ENCODE measurements at places on chromosomes 6 and 20.

DNA sequence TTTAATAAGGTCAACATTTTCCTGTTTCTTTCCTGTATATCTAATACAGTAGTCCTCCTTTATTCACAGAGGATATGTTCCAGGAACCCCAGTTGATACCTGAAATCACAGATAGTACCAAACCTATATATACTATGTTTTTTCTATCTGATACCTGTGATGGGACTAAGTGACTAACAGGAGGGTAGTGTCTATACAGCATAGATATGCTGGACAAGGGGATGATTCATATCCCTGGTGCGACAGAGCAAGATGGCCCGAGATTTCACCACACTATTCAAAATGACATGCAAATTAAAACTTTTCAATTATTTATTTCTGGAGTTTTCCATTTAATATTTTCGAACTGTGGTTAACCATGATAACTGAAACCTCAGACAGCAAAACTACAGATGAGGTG, 281.1 kb downstream of the LAMA2 start:
- no peak for DNase-seq

DNA sequence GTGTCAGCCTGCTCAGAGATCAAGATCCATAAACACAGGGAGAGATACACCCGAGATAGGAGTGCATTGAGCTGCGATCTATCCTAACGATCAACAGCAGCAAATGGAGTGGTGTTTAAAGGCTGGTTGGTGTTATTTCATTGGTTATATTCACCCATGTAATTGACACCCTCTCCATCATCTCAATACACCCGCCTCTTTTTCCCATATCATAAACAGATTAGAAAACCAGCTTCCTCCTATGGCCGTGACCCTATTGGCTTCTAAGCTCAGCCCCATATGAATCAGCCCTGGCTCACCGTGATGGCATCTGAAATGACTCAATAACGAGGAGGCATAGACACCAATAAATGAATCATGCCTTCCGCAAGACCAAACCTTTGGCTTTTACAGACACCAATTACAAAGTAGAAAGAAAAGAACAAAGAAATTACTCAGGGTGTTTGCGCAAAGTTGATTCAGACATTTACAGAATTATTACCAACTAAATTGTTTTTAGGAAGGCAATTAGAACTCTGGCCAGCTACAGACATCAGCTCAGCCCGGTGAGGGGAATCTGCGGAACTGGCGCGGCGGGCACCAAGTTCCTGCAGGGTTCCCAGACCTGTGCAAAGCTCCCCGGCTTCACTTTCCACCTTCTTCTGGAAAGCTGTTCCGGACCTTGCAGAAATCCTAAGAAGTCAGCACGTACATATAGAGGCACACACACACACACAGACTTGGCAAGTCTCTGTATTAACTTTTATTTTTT, 11.5 kb downstream of the PMEPA1 start:
- no peak for DNase-seq

DNA sequence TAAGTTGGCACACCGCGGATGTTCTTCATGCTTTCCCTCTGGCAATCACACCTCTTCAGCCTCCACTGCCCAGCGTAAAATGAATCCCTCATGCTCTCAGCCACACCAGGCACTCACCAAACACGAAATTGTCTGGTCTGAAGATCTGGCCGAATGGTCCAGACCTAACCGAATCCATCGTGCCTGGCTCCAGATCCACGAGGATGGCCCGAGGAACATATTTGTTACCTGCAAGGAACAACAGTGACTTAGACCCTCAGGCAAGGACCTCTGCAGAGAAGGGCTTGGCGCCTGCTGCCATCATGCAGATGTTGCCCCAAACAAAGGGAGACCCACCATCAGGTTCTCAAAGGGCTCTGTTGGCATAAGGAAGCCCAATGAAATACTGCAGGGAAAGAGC, 1.4 kb downstream of the TUBB2B start:
- no peak for DNase-seq

DNA sequence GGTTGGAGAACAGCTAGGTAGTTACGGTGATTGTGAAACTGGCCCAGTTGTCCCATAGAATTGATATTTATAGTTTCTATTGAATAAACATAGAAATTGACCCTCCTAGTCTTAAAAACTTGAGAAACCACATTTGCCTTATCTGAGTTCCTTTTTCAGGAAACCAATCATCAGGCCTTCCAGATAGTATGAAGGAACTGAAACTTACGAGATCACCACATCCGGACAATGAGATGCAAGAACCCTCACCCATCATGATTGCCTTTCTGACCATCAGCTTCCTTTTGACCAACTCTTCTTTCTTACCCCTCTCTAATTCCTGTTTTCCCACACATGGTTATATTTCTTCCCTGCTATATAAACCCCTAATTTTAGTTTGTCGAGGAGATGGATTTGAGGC, 21.8 kb downstream of the SLC35F1 start:
- no peak for DNase-seq
